ENCODE measurements at places on chromosomes 12 and 14.
A peak's percentile ranks its signal among the peaks of the same experiment; 100 is the strongest.

GRCh38 chr12:17169726-17170471, 563.9 kb upstream of the LMO3 start:
- DNase-seq = no peak

- no peak for DNase-seq
Measured at GRCh38 chr14:91893669-91894068, 26.3 kb upstream of the TC2N start.

DNA sequence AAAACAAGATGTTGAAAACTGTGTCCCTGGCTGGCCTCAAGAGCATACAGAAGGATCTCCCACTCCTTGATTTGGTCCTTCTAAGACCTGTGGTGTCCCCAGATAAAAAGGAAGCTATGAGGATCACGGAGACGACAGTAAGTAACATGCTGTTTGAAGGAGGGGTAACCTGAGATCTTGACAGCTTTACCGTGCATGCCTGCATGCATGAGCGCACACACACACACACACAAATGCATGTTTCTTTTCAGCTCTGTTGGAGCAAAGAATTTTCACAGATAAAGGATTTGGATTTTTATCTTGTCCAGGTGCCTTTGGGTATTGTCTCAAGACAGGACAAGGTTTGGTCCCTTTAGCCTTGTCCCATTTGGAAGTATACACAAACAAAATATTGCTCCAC, 411.6 kb upstream of the CCDC196 start:
- no peak for DNase-seq

DNA sequence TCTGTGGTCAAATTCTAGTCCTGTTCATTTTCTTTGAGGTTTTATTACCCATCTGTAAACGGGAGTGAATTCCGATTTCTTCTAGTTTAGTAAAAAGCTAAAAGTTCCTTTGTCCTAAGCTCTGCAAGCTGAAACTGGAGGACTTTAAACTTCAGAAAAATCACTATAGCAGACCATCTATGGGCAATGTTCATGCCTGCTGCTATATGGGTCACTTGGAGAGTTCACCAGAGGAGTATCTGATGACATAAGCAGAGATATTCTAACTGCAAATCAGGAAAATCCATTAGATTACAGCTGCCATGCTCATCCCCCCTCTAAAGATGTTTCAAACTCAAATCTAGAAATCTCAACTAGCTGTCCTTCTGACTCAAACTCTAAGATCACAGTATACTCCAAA, 193.0 kb upstream of the RTL1 start:
- DNase-seq = no peak

GRCh38 chr14:99875421-99875820, 82.2 kb downstream of the EML1 start:
- DNase-seq = no peak

DNA sequence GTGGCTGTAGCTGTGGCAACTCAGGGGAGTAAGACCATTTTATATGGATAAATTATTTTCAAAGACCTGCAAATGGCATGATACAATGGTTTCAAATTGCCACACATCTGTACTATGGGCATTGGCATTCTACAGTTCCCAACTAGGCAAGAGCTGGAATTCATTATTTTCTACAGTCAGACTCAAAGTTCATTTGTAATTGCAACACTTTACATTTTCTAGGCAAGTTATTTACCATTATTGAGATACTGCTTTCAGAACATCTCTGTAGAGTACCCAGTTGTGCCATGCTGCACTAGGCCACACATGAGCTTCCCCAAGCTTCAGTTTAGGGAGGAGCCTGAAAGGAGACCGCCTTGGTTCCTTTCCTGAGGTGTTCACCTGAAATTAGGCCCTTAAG, 8.0 kb upstream of the ATG14 start:
- no peak for DNase-seq

DNA sequence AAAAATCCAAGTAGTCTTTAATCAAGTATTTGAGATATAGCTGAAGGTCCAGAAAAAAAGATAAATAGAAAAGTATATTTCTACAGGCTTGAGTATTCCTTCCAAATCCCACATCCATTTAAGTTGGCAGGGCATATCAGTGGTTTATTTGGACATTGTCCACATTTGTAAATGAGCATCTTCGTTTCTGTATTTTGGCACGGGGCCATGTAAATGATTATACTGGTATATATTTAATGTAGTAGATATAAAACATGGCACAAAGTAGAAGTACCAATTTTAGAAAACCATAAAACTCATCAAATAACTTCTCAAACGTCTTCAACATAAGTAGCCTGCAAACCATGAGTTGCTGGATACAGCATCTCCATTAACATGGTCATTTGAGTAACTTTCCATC, 437.4 kb upstream of the SOX5 start:
- no peak for DNase-seq

DNA sequence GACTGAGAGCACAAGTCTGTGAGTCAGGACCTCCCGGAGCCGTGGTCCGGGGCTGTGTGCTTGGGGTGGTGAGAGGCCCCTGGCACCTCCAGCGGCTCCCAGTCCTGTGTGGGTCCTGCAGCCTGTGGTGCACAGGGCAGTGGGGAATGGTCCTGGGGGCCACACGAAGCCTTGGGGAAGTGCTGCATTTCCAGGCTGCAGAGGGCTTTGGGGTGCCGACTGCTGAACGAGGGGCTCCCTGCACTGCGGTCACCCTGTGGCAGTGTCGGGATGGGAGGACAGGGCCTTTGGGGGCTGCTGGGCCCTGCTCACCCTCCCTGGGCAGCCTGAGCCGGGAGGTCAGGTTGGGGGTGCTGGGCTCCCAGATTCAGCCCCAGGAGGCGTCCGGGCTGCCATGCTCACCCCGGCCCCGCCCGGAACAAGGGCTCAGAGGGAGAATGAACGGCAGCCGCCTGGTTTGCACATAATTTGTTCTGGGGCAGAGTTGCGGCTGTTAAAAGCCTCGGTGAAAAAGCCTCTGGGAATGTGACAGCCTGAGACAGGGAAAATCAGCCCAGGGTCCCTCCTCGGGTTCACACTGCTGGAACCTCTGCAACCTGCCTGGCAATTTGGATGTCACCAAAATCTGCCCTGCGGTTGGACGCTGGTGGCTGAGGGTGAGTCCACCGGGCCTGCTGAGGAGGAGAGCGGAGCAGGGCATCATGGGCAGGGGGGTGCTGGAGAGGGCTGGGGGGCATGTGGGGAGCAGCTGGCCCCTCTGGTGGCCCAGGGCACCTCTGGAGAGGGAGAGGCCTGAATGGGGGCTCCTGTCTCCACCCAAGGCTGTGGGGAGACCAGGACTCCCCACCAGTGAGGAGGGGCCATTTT, 109.2 kb downstream of the KIF26A start:
- no peak for DNase-seq

DNA sequence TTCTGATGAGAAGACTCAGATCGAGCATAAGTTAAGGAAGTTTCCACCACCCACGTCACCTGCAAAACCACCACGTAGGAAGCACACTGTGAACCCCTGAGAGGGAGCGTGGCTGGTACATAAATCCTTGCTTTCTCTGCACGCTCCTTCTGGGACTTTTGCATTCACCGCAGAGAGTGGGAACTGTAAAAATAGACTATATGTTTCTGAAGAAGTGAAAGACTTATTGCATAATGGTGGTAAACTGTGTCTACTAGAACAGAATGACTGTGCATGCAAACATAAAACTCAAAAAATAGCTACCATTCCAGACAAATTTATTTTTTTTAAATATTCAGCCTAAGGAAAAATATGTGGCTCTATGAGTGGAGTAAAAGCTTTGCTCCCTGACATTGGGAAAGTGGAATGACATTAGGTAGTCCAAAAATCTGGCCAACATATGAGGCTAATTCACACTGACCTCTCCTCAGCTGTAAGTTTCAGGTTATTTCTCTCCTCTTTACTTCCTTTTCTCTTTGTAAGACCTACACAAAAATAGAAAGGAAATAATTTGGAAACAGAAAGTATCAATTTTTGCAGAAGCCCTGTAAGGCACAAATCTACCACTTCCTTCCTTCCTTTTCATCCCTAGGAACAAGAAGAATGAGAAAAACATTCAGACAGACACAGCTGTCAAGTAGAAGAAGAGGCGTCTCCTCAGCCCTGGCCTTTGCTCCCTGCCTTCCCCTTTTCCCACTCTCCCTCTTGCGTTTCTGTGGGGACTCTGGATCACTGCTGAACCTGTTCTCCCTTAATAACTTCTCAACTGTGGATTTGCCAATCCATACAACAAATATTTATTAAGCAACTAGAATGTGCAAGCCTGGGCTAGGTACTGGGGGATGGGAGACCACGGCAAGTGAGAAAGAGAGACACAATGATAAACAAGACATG, 264.3 kb upstream of the FOXN3 start:
- peak; percentile 78 for DNase-seq

DNA sequence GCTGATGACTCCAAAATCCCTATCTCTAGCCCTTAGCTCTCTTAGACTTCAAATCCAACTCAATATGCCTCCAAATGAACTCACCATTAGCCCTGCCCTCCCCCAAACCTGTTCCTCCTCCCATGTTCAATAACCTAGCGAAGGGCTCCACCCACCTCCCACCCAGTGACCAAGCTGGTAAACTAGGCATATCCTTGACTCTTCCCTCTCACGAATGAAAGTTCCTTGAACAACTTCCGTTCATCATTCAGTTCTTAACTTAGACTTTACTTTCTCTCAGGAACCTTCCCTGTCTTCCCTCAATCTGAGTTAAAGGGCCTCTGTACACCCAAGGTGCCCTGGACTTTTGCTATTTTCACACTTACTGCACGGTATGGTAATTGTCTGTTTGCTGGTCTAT, 1.9 kb upstream of the KLHDC1 start:
- no peak for DNase-seq

DNA sequence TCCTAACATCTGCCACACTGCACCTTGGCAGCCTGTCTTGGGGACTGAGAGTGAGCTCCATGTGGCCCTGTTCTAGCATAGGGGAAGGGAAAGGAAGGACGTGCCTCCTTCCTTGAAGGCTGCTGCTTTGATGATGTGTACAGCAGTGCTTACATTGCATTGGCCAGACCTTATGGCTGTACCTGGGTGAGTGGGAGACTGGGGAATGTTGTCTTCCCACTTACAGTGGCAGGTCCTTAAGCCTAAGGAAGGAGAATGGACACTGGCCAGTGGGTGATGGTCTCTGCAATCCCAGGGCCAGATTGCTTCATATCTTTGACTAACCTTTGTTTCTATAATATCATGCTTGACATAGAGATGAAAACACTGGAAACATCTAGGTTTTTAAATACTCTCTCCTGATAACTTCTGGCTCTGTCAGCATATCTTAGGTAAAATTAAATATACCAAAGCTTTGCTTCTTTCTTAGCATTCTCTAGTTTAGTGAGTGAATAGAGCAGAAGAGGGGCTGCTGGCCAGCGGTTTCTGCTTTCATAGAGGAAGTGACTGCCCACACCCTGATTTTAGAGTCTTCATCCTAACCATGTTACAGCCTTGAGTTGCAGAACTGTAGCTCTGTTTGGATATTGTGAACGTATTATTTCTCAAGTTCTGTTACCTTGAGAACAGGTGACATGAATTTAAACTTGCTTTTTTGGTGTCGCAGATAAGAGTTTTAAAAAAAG, 27.2 kb downstream of the KLC1 start:
- DNase-seq = no peak

GRCh38 chr14:102430212-102430908, 67.6 kb downstream of the TECPR2 start:
- DNase-seq = no peak

- no peak for DNase-seq
Measured at GRCh38 chr12:1580526-1580925, 13.9 kb downstream of the FBXL14 start.

DNA sequence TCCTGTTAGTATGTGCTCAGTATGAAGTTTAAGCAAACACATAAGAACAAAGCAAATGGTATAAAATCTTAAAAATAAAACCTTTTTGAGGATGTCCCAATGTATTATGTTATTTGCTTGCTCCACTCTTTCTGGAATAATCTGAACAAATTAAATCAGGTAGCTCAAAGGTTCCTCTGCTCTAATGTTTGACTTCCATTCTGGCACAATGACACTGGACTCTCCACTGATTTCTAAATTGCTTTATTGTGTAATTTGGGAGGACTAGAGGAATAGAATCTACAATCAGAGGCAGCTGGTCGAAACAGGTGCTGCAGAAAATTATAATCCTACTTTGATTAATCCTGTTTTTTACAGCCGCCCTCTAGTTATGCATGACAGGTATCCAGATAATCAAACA, 523.7 kb upstream of the FOXG1 start:
- no peak for DNase-seq

GRCh38 chr12:49588721-49589516, 16.5 kb downstream of the FAM186B start:
- no peak for DNase-seq

- DNase-seq = no peak
Measured at GRCh38 chr12:76914102-76914859, 35.5 kb upstream of the CSRP2 start.

GRCh38 chr12:41074473-41074769, 113.7 kb upstream of the PDZRN4 start:
- no peak for DNase-seq

DNA sequence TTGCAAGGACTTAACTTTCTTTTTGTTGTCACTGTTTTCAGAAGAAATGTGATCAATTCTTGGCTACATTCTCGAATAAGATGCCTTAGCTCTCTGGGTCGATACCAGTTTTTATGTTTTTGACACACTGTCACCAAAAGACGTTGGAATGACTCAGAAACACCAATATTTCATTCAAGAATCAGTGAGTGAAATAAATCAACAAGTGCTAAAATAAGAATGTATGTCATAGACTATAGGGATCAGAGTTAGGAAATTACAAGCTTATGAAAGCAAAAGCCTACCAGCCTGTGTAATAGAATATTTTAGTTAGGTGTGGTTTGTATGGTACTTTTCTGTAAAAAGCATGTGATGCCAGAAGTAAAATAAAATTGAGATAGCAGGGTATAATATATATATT, 17.8 kb downstream of the PPHLN1 start:
- no peak for DNase-seq

- no peak for DNase-seq
Measured at GRCh38 chr12:107437954-107438353, 247.6 kb upstream of the PWP1 start.

- DNase-seq = no peak
Measured at GRCh38 chr12:24605466-24605865, 343.4 kb downstream of the BCAT1 start.

DNA sequence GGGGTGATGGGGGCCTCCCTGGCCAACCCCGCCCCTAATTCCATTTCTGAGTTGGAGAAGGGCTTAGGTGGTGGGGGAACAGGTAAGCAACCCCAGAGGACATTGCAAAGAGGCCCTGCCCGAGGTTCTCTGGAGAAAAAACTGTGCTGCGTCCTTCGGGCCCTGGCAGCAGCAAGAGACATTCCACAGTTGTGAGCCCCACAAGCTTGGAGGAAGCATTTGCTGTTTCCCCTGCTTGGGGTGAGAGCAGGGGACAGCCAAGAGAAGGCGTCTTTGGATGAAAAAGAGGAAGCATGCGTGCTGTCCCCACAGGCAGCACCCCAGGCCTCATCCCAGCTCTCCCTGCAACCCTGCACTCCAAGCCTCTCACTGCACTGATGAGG, 1.3 kb downstream of the BDKRB2 start:
- no peak for DNase-seq

All from GM12864 (cell line).